Stimulated activated CD4-positive, alpha-beta T cell treated with anti-CD3 and anti-CD28 coated beads, Interleukin-2, amount 100 ng/mL, for 48 hours (primary cell): ENCODE measurements at places on chromosomes 6 and 20.

- no peak for DNase-seq
Observed at GRCh38 chr6:69918813-69919475, 52.6 kb downstream of the COL19A1 start.

DNA sequence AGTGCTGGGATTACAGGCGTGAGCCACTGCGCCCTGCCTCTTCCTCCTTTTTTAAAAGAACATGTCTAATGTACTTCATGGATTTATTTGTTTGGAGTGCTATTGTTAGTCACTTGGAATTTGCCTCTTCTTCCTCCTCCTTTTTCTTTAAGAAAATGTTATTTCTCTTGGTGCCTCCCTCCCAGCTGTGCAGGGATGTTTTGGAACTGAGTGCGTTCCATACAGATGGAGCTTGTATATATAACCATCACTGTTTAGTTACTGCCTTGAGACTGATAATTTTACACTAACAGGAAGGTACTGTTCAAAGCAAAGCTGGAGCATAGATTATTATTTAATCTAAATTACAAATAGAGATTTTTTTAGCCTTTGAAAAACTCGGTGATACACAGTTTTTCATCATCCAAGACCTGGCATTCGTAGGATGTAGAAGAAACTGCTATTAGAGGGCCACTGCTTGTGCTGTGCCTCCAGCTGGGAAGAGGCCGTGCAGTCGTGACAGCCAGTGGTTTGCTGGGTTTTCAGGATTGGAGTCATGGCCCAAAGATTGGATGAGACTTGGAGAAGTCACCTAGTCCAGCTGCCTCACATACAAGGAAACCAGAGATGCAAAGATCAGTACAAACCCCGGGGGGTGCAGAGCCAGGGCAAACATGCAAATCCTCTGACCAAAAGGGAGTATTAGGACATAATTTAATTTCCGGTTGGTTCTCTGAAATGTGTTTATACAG lies 123.1 kb downstream of the PLEKHG1 start:
- DNase-seq: no peak

- DNase-seq: no peak
Observed at GRCh38 chr6:94361304-94362060, 942.1 kb upstream of the EPHA7 start.

- no peak for DNase-seq
Observed at GRCh38 chr6:45614488-45615285, 237.0 kb upstream of the SUPT3H start.

GRCh38 chr6:157644043-157644810 lies 178.8 kb upstream of the SNX9 start:
- peak; percentile 11 for DNase-seq

DNA sequence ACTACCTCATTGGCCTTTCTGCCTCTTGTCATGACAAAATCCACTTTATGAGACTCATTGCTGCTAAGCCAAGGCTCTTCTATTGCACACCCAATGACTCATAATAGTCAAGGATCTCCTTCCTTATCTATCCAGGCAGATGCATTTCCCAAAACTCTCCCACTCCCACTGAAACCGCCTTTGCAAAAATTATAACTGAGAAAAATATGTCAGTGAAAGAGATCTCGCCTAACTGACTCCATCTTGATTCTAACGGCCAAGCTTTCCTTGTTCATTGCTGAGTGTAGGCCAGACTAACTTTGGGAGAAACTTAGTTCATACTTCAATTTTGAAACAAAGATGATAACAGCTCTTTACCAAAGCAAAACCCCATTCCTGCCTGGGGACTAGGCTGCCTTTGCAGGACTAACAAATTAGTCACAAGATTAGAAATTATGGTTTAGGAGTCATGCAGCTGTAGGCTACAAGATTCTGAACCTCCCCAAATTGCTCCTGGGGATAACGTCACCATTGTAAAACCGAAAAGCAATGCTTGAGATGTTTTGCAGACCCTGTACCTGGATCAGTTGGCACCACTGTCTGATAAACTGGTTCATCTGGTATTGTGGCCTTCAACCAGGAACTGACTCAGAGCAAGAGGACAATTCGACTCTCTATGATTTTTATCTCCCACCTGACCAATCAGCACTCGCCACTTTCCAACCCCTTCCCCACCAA lies 47.1 kb downstream of the HAO1 start:
- no peak for DNase-seq

GRCh38 chr6:4929097-4929718 lies 74.6 kb downstream of the RPP40 start:
- no peak for DNase-seq

- no peak for DNase-seq
Observed at GRCh38 chr20:14951105-14951504, 613.7 kb upstream of the FLRT3 start.

DNA sequence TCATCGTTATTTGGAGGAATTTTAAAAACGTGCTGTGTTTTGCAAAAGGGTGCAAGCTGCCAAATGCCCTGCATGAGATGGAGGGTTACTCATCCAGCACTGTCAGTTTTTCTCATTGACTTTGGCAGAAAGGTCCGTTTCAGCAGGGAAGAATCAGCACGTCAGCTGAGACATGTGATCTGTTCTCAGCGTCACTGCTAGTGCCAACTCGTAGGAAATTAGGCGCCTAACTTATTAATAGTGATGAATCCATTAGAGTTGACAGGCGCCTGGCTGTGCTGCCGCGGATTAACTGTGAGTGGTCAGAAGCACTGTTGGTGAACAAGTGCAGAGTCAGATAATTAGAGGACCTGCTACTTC lies 175.5 kb upstream of the FOXQ1 start:
- DNase-seq: no peak

GRCh38 chr20:37562695-37563480 lies 35.2 kb upstream of the BLCAP start:
- DNase-seq: no peak

DNA sequence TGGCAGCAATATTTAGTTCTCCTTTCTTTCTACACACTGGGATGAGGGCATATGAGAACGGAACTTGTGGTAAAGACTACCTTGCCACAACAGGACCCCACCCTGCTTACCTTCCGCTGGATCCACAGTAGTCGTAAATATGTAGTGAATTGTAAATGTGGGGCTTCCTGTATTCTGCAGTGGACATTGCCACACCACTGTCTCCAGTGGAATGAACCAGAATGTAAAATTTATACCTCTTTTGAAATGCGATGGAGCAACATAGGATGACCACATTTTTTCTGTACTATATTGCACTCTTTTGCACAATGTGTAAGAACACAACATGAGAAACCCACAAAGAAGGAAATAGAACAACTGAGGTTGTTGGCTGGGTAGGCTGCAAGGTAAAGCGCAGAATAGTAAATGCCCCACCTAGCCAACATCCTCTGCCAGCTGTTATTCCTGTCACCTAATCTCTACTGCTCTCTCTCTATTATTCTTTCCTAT lies 16.1 kb upstream of the RIPOR2 start:
- DNase-seq: no peak
